ENCODE measurements at places on chromosomes 1 and 21.

DNA sequence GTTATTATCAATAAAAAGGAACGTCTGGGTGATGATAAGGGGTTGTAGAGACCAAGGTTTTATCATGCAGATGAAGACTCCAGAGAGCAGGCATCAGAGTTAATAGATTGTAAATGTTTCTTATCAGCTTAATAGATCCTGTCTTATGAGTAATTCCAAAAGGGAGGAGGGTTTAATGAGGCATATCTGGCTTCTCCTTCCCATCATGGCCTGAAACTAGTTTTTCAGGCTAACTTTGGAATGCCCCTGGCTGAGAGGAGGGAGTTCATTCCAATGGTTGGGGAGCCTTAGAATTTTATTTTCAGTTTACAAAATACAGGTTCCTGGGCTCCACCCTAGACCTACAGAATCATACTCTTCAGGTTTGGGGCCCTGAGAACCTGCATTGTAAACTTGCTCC is 13.5 kb downstream of the PLA2G2D start:
- DNase-seq, result no peak

- no peak for DNase-seq
Measured at GRCh38 chr1:98205291-98206017, 284.6 kb upstream of the DPYD start.

DNA sequence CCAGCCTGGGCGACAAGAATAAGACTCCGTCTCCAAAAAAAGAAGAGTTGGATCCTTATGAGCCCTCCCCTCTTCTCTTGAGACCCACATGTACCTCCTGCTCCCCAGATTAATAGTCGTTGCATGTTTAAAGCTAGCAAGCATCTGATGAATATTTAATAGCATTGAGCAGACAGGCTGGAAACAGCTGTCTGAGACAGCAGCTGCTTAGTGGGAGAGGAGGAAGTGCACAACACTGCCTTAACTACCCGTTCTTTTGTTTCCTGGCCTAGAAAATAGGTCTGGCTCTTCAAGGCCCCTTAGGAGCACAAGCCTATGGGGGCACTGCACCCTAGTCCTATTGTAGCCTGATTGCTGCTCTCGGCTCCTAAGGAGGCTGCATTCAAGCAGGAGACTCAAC is 17.3 kb upstream of the TMEM39B start:
- no peak for DNase-seq

DNA sequence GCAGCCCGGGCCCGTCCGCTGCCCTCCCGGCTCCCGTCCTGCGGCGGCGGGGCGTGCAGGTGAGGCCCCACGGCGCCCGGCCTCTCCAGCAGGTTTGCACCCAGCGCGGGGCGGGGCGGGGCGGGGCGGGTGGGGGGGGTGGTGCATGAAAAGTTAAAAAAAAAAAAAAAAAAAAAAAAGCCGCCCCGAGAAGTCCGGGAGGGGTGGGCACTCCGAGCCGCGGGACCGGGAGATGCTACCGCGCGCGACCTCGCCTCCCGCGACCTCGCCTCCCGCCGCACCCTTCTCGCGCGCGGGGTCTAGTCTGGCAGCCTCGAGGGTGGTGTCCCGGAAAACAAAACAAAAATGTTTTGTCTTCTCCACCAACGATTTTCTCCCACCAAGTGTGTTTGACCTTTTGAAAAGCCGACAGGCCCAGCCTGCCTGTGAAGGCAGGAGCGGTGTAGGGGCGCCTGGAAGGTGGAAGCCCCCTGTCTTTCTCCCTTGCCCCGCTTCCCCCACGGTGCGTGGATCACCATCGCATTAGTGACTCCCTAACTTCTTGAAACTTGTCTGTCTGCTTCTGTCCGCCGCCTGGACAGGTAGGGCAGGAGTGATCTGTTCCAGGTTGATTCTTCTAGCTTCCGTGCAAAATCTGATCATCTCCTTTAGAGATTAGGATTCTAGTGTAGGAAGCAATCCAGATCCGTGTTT is 569 bp downstream of the RCAN3 start:
- DNase-seq, result no peak

GRCh38 chr1:31414980-31415370 is 2.0 kb downstream of the SERINC2 start:
- DNase-seq, result no peak

DNA sequence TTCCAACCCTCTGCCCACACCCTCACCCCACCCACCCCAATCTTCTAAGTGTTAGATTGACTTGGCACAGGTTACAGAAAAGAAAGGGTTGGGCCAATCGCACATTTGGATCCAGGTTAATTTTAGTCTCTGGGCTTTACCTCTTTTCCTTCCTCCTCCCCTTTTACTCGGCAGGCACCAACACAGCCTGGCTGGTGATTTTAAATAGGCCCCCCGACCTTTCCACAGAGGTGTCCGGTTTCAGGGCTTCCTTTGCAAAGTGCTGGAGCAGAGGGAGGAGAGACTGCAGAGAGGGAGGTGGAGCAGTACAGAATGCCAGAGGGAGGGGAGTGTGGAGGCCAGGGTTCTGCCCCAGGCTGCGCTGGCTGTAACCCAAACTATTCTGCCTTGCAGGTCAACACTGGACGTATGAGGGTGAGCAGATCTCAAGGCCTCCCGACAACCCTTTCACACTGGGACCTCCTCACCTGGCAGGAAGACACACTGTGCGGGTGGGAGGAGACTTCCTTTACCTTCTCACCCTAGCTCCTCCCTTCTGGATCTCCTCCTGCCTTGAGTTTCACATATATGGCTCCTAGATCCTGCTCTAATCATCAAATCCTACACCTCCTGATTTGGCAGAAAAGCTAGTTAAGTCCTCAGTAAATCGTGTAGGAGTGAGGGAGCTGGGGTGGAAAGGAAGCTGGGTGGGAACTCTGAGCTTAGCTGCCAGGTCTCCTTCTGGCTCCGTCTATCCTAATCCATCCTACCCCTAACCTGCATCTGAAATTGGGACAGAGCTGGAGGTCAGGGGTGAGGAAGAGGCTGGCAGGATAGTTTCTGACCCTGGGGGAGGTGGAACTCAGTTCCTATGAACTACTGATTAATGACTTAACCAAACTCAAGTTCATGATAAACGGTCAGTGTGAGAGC is 2.4 kb downstream of the CA14 start:
- no peak for DNase-seq

GRCh38 chr1:32870615-32871363 is at the start of gene FNDC5:
Gene FNDC5, minus strand, starts transcription at chr1:32870912.
- DNase-seq, result no peak

Data from CMK (cell line).